Inflammatory macrophage treated with lipopolysaccharide for 1 hour (primary cell): ENCODE measurements at places on chromosomes 13 and 19.

DNA sequence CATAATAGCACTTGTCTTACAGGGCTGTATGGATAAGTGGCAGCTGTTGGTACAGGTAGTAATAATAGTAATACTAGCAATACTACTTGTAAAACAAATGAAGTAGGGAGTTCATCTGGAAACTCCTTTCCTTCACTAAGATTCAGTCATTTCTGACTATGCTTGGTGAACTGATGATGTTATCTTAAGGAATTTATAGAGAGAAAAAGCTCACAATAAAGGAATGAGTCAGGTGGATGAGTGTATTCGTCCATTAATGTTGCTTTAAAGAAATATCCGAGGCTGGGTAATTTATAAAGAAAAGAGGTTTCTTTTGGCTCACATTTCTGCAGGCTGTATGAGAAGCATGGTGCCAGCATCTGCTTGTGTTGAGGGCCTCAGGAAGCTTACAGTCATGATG is 477.3 kb downstream of the KLF12 start:
- no peak for DNase-seq

GRCh38 chr13:30394751-30395191 is 27.5 kb upstream of the UBE2L5 start:
- DNase-seq: peak; percentile 38

DNA sequence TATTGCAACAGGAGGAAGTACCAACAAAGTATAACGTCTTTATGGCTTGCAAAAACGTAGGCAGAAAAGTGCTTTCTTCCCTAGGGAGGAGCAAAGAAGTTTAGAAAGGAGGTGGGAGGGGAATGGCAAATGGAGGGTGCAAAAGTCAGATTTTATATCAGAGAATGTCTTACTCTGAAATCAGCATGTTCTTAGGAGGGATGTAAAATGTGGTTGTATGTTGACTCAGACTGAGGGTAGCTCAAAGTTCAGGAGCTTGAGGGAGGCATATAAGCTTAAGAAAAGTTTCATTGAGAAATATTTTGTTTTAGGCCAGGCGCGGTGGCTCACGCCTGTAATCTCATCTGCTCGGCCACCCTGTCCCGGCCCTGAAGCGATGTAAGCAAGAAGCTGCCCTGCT is 1.7 kb downstream of the ZNF90 start:
- DNase-seq: no peak

- DNase-seq: no peak
Observed at GRCh38 chr19:48813123-48813913, 2.5 kb upstream of the BCAT2 start.

GRCh38 chr13:77894743-77895142 is 23.9 kb downstream of the EDNRB start:
- DNase-seq: no peak

DNA sequence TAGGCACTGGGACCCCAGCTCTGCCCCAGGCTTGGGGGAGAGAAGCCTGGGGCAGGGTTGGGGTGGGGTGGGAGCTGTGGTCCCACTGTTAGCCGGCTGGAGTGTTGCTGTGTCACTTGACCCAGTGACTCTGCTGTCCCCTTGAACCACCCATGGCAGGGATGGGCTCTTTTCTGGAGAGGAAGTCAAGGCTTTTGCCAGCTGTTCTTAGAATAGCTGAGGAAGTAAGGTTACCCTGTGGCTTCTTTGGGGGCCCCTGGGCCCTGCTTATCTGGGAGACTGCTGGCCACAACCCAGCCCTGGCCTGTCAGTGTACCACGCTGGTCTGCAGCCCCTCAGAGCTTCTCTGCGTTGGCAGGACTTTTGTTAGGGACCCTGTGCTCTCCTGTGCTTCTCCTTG is 9.1 kb downstream of the PNPLA6 start:
- DNase-seq: peak; percentile 79

GRCh38 chr19:4288091-4288777 is 9.2 kb downstream of the SHD start:
- no peak for DNase-seq

DNA sequence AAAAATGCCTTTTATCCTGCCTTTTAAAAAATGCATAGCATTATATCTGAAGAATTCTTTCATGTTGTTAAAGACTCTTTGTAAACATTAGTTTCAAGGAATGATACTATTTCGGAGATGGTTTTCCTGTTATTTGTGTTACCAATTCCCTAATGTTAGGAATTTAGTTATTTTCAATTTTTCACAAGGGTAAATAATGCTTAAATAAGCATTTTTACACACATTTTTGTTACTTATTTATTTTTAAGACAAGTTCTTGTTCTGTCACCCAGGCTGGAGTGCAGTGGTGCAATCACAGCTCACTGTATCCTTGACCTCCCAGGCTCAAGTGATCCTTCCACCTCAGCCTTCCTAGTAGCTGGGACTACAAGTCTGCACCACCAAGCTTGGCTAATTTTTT is 49.0 kb downstream of the RGCC start:
- no peak for DNase-seq

GRCh38 chr13:98478189-98479129 is 98.4 kb downstream of the STK24 start:
- no peak for DNase-seq

- DNase-seq: no peak
Observed at GRCh38 chr13:92346046-92346445, 880.6 kb upstream of the GPC6 start.

GRCh38 chr19:55546822-55547614 is 1.7 kb upstream of the SBK3 start:
- DNase-seq: peak; percentile 90

DNA sequence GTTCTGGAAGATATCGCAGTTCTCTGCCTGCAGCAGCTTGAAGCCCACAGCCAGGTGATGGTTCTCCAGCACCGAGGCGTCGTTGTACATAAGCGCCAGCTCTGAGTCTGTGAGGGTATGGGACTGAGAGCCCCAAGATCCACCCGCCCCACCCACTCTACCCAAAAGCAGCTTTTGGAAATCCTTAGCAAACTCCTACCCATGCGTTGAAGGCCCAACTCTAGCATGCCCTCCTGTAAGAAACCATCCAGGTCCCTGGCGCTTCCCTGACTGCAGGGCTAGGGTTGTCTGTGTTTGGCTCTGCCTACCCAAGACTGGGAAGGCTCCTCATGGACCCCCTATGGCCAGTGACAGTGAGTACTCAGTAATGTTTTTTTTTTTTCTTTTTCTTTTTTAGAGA is 9.4 kb downstream of the PDE4C start:
- DNase-seq: no peak

DNA sequence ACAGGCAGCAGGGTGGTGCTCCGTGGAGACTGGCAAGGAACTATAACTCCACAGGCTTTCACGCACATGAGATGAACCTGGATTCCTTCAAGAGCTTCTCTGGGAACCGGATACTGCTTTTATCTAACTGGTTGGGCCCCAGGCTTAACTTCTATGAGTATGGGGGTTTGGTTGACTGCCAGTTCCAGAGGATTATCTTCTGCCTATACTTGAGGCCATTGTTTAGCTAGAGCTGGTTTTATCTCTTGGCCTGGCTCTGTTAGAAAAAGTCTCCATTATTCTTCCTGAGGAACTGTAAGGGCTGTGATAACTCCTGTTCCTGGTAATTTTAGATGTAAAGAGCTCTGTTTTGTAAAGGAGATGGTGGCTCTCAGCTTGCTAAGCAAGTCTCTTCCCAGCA is 40.9 kb downstream of the ZNF846 start:
- DNase-seq: no peak

GRCh38 chr19:18023622-18024251 is 15.8 kb downstream of the ARRDC2 start:
- peak; percentile 86 for DNase-seq

DNA sequence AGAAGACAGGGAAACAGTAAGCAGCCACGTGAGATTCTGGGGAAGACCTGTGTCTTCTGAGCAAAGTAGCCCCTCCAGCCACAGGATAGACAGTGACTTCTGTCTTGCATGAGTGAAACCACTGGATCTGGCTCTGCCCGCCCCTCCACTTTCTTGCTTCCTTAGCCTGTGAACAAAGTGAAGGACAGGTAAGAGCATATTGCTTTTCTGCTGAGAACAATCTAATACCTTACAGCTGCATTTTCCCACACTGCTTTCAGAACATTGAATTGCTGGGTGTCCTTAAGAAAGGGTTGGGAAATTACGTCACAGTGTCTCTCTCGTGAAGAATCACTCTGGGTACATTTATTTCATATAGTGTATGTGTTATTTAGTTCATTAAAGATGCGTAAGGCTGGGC is 11.1 kb downstream of the SLC25A15 start:
- DNase-seq: no peak

DNA sequence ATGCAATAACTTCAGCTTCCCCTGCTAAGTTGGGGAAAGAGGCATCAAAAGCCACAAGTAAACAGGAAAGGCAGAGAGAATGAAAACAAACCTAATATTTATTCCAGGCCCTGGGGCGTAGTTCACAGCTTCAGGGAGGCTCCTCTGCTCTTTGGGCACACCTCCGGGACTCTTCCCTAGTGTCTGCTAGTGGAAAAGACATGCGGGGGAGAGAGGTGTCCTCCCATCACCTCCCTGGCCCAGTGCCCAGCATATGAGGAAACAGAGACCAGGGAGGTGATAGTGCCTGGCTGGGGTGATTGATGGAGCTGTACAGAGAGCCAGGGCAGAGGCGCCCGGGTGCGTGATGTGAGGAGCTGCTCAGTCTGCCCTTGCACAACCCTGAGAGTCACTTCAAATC is 71.0 kb downstream of the RASL11A start:
- DNase-seq: no peak

GRCh38 chr19:39237200-39238184 is 7.3 kb downstream of the IFNL3 start:
- DNase-seq: no peak

GRCh38 chr13:41554626-41555386 is 97.5 kb downstream of the RGCC start:
- DNase-seq: no peak

DNA sequence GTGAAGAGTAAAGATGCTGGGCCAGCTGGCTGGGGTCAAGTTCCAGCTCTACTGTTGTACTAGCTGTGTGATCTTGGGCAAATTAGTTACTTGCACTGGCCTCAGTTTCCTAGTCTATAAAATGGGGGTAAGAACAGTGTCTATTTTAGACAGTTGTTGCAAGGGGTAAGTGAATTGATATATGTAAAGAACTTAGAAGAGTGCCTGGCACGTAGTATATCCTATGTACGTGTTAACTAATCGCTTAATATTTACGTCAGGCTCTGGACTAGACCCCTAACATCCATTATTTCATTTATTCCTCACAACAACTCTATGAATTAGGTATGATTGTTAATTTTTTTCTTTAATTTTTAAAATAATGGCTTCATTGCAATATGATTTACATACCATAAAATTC is 3.7 kb upstream of the LCP1 start:
- no peak for DNase-seq

GRCh38 chr13:68748038-68748437 is 1359.6 kb upstream of the ATXN8OS start:
- no peak for DNase-seq
